ENCODE measurements at places on chromosomes 7 and 10. TPM values are rescaled to one million over a fixed set of nuclear protein-coding genes. Genes with fewer than 3 reads are reported as not detected.

GRCh38 chr10:131099028-131099726, 212.3 kb downstream of the TCERG1L start:
- H3K27ac ChIP-seq, result no peak overlapping the region
- no peaks in the 10 kb centered on the region for H3K36me3 ChIP-seq
- no peaks in the 10 kb centered on the region for H3K4me1 ChIP-seq

- no peak overlapping the region for H3K4me3 ChIP-seq
- H3K4me1 ChIP-seq, result peaks cover 10% of the 10 kb centered on the region
- peak overlapping the region; percentile 30 for H3K27ac ChIP-seq
- DNase-seq, result peak; percentile 36
- H3K36me3 ChIP-seq, result no peaks in the 10 kb centered on the region
- H3K27me3 ChIP-seq, result no peaks in the 10 kb centered on the region
These were observed 32.8 kb downstream of the CCNY start for GRCh38 chr10:35369049-35369611.

DNA sequence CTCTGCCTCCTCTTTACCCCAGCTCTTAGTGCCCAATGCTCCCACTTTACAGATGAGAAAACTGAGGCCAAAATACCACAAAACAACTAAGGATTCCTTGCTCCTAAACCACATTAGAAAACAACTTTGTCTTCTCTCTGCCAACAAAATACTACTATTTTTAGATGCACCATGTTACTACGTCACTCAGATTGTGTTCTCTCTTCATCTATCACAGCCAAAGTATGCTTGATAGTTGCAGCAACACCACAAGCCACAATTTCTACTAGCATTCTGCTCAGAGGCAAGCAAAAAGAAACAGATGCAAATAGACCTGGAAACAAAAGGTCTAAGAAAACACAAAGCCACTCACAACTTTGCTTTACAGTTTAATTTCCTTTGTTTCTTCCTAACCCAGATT, 3.3 kb upstream of the PDE1C start:
- DNase-seq, result no peak
- no peaks in the 10 kb centered on the region for H3K36me3 ChIP-seq
- H3K27ac ChIP-seq, result no peak overlapping the region

GRCh38 chr7:137983323-137984008, 18.4 kb downstream of the CREB3L2 start:
- no peaks in the 10 kb centered on the region for H3K27me3 ChIP-seq
- peaks cover 58% of the 10 kb centered on the region for H3K4me1 ChIP-seq
- peaks cover 15% of the 10 kb centered on the region for H3K36me3 ChIP-seq
- no peak overlapping the region for H3K4me3 ChIP-seq
- no peak overlapping the region for H3K27ac ChIP-seq
- DNase-seq, result no peak

DNA sequence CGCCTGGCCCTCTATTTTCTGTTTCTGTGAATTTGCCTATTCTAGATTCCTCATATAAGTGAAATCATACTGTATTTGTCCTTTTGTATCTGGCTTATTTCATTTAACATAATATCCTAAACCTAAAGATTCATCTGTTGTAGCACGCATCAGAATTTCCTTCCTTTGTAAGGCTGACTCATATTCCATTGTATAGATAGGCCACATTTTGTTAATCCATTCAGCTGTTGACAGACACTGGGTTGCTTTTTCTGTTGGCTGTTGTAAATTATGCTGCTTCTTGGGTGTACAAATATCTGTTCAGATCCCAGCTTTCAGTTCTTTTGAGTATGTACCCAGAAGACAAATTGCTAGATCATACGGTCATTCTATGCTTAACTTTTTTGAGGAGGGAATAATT, 28.8 kb upstream of the CUL1 start:
- H3K4me1 ChIP-seq, result no peaks in the 10 kb centered on the region
- H3K4me3 ChIP-seq, result no peak overlapping the region
- no peaks in the 10 kb centered on the region for H3K36me3 ChIP-seq
- H3K27ac ChIP-seq, result no peak overlapping the region

DNA sequence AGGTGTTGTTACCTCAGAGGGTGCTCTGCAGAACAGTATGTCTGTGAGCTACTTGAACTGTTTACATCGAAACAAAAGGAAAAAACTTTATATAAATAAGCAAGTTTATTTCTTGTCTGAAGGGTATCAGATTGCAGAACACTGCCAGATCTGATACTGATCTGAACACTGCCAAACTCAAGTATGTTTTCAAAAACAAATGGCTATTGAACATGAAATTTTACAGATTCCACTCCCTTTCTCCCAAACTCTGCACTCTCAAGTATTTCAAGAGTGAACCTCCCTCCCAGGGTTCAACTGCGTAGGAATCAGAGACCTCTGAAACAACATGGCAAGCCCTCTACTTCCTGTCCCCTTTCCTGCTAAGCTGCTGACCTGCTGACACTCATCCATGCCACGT, 216.6 kb downstream of the ZNF33B start:
- DNase-seq, result no peak
- no peaks in the 10 kb centered on the region for H3K36me3 ChIP-seq
- H3K27me3 ChIP-seq, result no peaks in the 10 kb centered on the region
- H3K4me1 ChIP-seq, result no peaks in the 10 kb centered on the region
- H3K27ac ChIP-seq, result no peak overlapping the region

GRCh38 chr10:71999360-72000072, 35.3 kb downstream of the CHST3 start:
- peak; percentile 73 for DNase-seq
- no peak overlapping the region for H3K4me3 ChIP-seq
- no peaks in the 10 kb centered on the region for H3K36me3 ChIP-seq
- no peaks in the 10 kb centered on the region for H3K27me3 ChIP-seq

GRCh38 chr7:6628045-6628444, 9.1 kb upstream of the ZNF316 start:
- H3K36me3 ChIP-seq, result peaks cover 4% of the 10 kb centered on the region
- H3K4me3 ChIP-seq, result no peak overlapping the region
- no peaks in the 10 kb centered on the region for H3K27me3 ChIP-seq
- DNase-seq, result no peak
- no peaks in the 10 kb centered on the region for H3K4me1 ChIP-seq

GRCh38 chr7:26265065-26265464, 26.6 kb upstream of the SNX10 start:
- no peak for DNase-seq
- H3K27ac ChIP-seq, result no peak overlapping the region
- no peaks in the 10 kb centered on the region for H3K36me3 ChIP-seq
- no peak overlapping the region for H3K4me3 ChIP-seq
- H3K27me3 ChIP-seq, result no peaks in the 10 kb centered on the region

GRCh38 chr10:113922787-113923570, 68.5 kb downstream of the NHLRC2 start:
- no peak overlapping the region for H3K4me3 ChIP-seq
- no peak overlapping the region for H3K27ac ChIP-seq
- no peaks in the 10 kb centered on the region for H3K27me3 ChIP-seq

GRCh38 chr7:100472854-100473499, 6.0 kb downstream of the TSC22D4 start:
- H3K36me3 ChIP-seq, result peaks cover 41% of the 10 kb centered on the region
- H3K4me1 ChIP-seq, result peaks cover 19% of the 10 kb centered on the region
- H3K27ac ChIP-seq, result no peak overlapping the region
- no peak overlapping the region for H3K4me3 ChIP-seq

GRCh38 chr10:27157150-27157549, 2.0 kb downstream of the MASTL start:
- H3K27ac ChIP-seq, result no peak overlapping the region
- H3K36me3 ChIP-seq, result peaks cover 12% of the 10 kb centered on the region
- DNase-seq, result no peak
- no peak overlapping the region for H3K4me3 ChIP-seq

- H3K4me3 ChIP-seq, result no peak overlapping the region
- H3K27ac ChIP-seq, result no peak overlapping the region
- peaks cover 12% of the 10 kb centered on the region for H3K4me1 ChIP-seq
- H3K36me3 ChIP-seq, result no peaks in the 10 kb centered on the region
These were observed 11.3 kb upstream of the TSPAN15 start for GRCh38 chr10:69439813-69440506.

DNA sequence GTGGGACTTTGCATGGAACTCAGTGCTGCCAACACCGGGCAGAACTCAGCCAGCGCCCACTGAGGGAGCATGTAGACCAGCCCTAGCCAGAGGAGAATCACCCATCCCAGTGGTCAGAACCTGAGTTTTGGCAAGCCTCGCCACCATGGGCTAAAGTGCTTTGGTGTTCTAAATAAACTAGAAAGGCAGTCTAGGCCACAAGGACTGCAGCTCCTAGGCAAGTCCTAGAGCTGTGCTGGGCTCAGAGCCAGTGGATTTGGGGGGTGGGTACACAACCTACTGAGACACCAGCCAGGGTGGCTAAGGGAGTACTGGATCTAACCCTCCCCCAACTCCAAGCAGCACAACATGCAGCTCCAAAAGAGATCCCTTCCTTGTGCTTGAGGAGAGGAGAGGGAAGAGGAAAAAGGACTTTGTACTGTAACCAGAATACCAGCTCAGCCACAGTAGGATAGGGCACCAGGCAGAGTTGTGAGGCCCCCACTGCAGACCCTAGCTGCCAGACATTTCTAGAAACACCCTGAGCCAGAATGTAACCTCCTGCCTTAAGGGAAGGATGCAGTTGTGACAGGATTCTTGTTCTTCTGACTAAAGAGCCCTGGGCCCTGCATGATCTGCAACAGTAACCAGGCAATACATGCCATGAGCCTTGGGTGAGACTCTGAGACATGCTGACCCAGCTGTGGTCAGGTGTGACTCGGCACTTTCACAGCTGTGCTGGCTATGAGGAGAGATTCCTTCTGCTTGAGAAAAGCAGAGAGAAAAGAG, 24.4 kb downstream of the GSDME start:
- peaks cover 2% of the 10 kb centered on the region for H3K36me3 ChIP-seq
- H3K4me3 ChIP-seq, result no peak overlapping the region
- no peaks in the 10 kb centered on the region for H3K27me3 ChIP-seq
- H3K27ac ChIP-seq, result peak overlapping the region; percentile 54

Gene OR2A12
- total RNA-seq, result not detected

Gene CPEB3
- total RNA-seq, result 0.18 TPM

Gene POLR2J2
- total RNA-seq, result 1.3 TPM

Gene SLC25A13
- 11.7 TPM for total RNA-seq

Gene C7orf33
- not detected for total RNA-seq

Gene PRTFDC1
- 17.9 TPM for total RNA-seq

Gene CALCR
- not detected for total RNA-seq

Gene ASB10
- total RNA-seq, result not detected

Gene WDR86
- not detected for total RNA-seq

Gene SLC26A3
- not detected for total RNA-seq

Gene TLX1
- not detected for total RNA-seq

All from IMR-90 (cell line).